ENCODE measurements at places on chromosomes 13 and 19.
A peak's percentile ranks its signal among the peaks of the same experiment; 100 is the strongest.

- no peak for DNase-seq
Measured at GRCh38 chr13:42394361-42394708, 122.4 kb downstream of the AKAP11 start.

DNA sequence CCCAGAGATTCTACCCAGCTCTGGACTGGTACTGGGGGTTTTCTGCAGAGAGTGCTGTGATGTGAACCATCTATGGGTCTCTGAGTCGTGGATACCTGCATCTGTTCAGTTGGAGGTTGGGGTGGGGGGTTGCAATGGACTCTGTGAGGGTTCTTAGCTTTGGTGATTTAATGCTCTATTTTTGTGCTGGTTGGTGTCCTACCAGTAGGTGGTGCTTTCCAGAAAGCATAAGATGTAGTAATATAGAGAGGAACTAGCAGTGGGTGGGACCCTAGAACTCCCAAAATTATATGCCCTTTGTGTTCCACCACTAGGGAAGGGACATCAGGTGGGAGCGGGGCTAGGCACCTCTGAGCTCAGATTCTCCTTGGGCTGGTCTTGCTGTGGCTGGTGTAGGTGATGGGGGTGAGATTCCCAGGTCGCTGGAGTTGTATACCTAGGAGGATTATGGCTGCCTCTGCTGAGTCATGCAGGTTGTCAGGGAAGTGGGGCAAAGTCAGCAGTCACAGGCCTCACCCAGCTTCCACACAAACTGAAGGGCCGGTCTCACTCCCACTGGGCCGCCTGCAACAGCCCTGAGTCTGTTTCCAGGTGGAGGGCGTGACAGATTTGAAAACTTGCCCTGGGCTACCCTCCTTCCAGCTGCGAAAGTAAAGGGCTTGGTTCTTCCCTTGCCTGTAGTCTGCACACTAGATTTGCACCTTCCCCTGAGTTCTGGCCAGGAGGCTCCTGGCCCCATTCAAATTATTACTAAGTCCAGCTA lies 573.0 kb upstream of the SLITRK1 start:
- DNase-seq, result no peak

- no peak for DNase-seq
Measured at GRCh38 chr13:59733744-59734143, 430.0 kb downstream of the DIAPH3 start.

GRCh38 chr13:77898097-77898496 lies 20.5 kb downstream of the EDNRB start:
- DNase-seq, result no peak

GRCh38 chr19:5434351-5434917 lies 20.8 kb upstream of the ZNRF4 start:
- no peak for DNase-seq

DNA sequence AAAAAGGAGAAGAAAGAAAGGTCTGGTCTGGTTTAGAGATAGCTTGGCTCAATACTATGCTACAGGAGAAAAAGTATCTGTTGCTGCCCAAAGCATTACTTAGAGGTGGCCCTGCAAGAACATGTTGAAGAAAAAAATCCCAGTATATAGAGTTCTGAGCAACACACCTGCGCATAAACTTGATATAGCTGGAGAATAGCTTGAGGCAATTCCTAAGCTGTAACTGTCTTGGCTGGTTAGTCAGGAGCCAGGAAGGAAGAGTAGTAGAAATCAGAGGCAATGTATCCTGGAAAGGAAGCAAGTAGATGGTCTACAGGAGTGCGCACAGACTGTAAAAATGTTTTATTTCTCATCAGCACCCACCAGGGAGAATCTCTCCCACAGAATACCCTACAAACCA lies 209.7 kb downstream of the SLITRK1 start:
- no peak for DNase-seq

- peak; percentile 6 for DNase-seq
Measured at GRCh38 chr13:72453161-72453560, 274.3 kb downstream of the MZT1 start.

DNA sequence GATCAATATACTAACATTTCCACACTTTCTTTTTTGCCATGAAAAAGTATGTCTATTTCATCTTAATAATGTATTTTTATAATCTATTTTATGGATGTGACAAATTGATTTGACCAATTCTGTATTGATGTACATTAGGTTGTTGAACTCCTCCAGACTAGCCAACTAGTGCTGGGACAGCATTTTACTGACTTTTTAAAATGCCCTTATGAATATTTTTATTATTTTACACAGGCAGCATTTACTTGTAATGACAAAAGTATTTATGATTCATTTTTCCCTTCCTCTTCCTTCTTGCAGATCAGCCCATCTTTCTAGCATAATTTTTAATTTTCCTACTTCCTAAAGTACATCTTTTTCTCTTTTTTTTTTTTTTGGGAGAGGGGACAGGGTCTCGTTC lies 918 bp upstream of the FUZ start:
- no peak for DNase-seq

- DNase-seq, result no peak
Measured at GRCh38 chr13:87172166-87172835, 498.9 kb upstream of the SLITRK5 start.

- no peak for DNase-seq
Measured at GRCh38 chr19:19385896-19386869, 19.3 kb upstream of the GATAD2A start.

GRCh38 chr13:20407759-20408158 lies 117.9 kb downstream of the CRYL1 start:
- DNase-seq, result no peak

- DNase-seq, result no peak
Measured at GRCh38 chr13:50994651-50995050, 85.1 kb downstream of the RNASEH2B start.
